NCI-H2081 treated with DMSO at 0.1 percent for 48 hours (cell line): ENCODE measurements at places on chromosomes 12 and 14.

- no peak for DNase-seq
Observed at GRCh38 chr12:41074473-41074769, 113.7 kb upstream of the PDZRN4 start.

DNA sequence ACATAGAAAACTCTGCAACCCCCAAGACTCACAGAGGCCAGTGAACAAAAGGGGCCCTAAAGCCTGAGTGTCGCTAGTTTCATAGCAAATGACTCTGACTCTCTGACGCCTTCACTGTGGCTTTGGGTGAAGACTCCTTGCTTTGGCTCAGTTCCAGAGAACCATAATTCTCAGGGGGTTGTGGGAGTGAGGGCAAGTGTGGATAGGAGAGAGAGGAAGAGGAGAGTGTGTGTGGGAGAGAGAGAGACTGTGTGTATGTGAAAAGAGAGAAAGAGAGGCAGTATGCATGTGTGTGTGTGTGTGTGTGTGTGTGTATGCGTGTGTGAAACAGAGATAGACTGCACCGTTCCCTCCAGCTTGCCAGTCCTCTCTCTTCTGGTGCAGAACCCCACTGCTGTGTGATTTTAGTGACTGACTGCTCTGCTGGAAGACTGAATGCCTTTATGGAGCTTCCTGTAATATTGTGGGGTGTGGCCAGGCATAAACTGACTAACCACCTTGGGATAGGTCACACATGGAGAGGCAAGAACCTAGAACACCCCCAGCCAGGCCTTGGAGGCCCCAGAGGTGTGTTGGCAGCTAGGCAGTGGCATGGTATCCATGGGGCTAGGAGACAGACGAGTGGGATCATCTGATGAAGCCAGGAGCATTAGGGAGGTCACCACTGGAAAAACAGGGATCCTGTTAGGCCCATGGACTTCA is 45.9 kb upstream of the STXBP6 start:
- no peak for DNase-seq

DNA sequence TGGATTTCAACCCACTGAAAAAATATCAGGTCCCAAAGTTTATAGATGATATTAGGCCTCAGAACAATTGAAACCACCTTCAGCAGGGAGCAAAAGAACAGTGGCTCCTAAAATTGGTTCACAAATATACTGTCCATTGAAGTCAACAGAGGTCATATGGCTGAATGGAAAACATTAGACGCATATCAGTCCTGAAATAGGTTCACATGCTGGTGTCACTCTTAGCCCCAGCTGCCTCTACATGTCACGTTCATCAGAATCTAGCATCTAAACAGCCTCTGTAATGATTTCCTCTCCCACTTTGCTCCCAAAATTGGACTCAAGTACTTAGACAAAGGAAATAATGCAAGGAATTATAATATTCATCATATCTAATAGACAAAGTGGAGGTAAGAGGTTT is 8.7 kb downstream of the FLRT2 start:
- no peak for DNase-seq

GRCh38 chr12:32400866-32401265 is 1.5 kb downstream of the FGD4 start:
- DNase-seq: no peak

GRCh38 chr14:61524211-61524806 is 171.0 kb upstream of the HIF1A start:
- DNase-seq: no peak

GRCh38 chr12:11884116-11884515 is 186.6 kb upstream of the BCL2L14 start:
- no peak for DNase-seq

DNA sequence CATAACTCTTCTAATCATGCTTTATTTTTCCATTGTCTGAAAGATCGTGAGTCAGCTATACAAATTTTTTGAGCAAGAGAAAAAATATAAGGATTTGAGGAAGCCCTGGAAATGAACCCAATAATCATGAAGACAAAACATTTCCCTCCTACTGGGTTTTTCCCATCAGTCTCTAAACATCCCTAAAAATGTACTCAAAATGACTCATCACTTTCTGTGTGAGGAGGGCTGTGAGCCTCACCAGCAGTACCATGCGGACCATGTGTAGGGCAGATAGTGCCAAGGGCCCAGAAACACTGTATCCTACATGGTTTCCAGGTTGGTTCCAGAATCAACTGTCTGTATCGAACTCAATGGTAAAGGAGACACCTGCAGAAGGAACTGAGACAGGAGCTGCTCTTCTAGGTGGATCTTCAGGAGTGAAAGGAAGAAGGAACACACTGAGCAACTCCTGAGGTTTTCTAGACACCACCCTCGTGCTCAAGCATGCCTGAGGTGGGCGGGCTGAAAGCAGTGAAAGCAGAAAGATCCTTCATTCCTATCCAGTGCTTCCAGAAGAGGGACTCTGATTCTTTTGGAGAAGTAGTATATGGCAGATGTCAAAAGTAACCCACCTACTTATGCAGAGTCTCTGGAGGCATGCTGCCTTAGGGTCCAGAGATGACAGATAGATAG is 48.6 kb upstream of the RHOJ start:
- DNase-seq: no peak

- DNase-seq: no peak
Observed at GRCh38 chr12:85693093-85693665, 143.0 kb downstream of the RASSF9 start.

GRCh38 chr12:92213166-92213565 is 67.5 kb upstream of the BTG1 start:
- DNase-seq: no peak

DNA sequence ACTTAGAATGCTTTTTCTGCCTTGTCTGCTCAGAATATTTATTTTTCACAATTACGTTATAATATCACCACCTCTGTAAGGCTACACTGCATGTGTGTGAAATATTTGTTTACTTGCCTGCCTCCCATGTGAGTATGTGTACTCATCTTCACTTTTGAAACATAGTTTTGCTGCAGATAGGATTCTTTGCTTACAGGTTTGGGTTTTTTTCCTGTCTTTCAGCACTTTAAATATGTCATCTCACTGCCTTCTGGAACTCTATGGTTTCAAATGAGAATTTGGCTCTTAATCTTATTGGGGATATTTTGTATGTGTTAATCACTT is 10.9 kb downstream of the G2E3 start:
- DNase-seq: no peak

GRCh38 chr14:74140374-74140850 is 55.7 kb downstream of the LIN52 start:
- no peak for DNase-seq

- DNase-seq: no peak
Observed at GRCh38 chr12:24109381-24110039, 160.0 kb upstream of the SOX5 start.

DNA sequence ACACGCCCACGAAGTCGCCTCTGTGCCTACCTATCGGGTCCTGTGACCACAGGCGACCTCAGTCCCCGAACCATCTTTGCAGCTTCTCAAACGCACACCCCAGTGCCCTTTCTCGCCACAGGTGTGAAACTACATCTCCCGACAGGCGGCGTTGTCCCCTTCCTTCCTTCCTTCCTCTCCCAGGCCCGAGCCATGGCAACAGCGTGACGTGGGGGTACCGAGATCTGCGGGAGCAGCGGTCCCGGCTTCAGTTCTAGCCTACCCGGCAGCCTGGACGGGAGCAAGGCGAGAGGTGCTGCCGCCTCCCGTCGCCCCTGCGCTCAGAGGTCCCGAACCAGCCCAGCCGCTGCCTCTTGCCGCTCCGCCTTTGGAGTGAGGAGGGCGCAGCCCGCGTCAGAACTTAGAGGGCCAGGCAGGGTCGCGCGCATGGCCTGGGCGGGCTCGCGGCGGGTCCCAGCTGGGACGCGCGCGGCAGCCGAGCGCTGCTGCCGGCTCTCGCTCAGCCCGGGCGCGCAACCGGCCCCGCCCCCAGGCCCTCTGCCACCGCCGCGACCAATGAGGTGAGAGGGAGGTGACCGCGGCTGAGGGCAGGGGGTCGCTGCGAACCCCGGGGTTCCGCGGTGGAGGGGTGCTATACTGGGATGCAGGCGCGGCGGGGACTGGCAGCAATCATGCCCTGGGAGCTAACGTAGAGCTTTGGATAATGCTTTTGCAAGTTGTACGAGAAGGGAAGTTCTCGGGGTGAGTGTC is at the start of gene COQ10A:
TSS of gene COQ10A (plus strand) at position 250 of the 750 bp plus-strand sequence. CDS start at position 427, 177 bp downstream.
- no peak for DNase-seq

GRCh38 chr12:29081101-29081500 is 68.0 kb upstream of the FAR2 start:
- no peak for DNase-seq

DNA sequence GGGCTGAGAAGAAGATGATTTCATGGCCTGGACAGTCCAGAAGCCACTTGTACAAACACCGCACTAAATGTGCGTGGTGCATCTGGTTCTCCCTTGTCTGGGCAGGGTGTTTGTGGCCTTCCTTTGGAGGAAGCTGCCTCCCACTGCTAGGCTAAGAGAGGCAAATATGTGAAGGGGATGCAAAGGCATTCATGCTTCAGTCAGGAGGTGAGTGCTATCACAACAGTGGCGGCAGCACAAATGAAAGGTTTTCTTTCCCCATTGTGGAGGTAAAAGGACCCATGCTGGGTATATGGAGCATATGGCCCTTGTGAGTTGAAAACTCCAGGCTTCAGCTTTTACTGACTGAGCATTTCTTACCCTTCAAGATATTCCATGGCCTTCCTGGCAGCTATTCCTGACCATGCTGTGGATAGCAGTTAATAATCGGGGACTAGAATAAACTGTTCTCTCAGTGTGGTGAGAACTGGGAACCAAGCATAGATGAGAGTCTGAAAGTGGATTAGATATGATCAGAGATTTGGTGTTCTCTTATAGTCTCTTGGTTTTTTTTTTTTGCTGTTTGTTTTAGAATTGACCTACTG is 69.9 kb downstream of the MYRFL start:
- no peak for DNase-seq

DNA sequence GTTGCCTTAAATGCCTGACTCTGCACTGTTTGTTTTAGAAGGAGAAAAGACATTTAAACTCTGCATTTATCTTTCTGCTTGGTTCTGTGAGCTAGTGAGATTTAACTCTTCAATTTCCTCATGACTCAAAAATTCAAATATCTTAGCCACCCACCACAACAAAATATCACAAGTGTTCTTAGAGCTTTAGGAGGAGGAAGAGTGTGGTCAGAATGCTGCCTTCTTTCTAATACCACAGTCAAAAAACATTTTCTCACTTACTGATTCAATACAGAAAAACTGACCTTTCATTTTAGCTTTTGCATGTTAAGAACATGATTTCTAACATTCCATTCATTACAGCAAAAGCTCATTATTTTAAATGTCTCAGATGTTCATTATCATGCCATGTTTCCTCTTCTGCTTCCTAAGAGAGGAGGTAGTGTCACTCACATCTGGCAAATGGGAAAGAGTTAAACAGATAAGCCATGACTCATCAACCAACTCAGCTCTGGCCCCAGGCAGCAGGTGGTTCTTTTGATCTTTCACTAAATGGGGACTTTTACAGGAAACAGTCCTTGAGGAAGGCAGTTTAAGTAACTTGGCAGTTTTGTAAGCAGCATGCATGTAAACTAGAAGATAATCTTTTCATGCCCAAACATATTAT is 56.4 kb upstream of the RNU6-8 start:
- DNase-seq: no peak

GRCh38 chr12:108547686-108548085 is 13.3 kb downstream of the SART3 start:
- no peak for DNase-seq

GRCh38 chr12:98469109-98469508 is 46.3 kb upstream of the TMPO start:
- no peak for DNase-seq

- no peak for DNase-seq
Observed at GRCh38 chr14:99812096-99812750, 19.0 kb downstream of the EML1 start.

- DNase-seq: no peak
Observed at GRCh38 chr12:46391630-46392029, 19.1 kb upstream of the SLC38A2 start.

- DNase-seq: no peak
Observed at GRCh38 chr12:6871052-6871957, 1.8 kb downstream of the SPSB2 start.

DNA sequence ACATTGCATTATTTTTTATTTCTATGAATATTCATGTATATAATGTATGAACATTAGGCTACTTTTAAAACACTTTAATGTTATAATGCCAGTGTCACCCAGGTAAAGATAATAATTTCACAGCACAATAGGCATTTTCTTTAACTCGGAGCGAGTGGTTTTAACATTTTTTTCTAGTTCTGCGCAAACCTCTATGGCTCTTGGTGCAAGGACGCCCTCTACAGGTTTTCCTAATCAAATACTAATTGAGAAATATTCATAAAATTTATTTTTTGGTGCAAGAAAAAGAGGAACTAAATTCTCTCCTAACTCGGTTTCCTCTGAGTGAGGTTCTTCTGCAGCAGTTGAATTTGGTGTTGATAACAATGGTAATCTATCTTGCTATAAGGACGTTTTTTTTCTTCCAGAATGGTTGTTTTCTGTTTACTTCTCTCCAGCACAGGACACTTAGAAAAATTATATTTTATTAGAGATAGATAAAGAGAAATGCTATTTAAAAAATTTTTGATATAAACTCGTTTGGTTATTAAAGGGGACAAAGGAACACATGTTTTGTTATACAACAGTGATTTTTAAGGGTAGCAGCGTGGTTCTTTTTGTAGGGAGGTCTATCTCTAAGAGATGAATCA is 2.4 kb upstream of the WIF1 start:
- peak; percentile 45 for DNase-seq

DNA sequence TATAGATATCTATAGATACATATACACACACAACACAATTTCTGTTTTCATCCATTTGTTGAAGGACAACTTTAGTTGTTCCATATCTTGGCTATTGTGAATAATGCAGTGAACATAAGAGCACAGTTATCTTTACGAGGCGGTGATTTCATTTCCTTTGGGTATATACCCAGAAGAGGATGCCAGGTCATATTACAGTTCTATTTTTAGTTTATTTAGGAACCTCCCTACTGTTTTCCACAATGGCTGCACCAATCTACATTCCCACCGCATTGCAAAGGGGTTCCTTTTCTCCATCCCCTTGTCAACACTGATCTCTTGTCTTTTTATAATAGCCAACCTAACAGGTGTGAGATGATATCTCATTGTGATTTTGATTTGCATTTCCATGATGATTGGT is 143.4 kb upstream of the ARHGAP5 start:
- no peak for DNase-seq

DNA sequence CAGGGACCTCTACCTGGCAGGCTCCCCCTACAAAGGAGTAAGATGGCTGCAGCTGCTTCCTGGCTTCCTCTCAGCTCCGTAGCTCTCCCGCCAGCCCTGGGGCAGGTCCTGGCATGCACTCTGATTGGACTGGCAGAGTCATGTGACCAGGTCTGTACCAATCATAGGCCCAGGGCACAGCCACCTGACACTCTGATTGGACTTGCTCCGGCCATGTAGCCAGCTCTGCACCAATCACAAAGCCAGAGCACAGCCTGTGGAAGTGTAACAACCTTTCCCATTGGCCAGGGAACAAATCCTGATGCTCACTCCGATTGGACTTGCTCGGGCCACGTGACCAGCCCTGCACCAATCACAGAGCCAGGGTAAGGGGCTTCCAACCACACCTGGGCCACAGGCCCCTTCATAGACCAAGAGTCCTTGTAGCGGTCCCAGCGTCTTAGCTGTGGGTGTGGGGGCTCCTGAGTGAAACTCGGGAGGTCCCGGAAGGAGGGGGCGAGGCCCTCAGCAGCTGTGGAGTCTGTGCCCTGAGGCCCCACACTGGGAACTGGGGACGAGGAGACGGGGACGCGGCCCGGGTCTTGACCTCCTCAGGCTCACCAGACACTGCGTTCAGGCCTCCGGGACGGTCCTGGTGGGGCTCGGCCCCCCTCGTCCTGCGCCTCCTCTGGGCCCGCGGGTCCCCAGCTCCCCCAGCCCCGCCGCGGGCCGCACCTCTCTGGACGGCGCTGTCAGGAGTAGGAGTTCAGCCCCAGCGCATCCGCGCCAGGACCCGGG is 210.6 kb downstream of the ADGRD1 start:
- no peak for DNase-seq

GRCh38 chr12:1457901-1458300 is 136.5 kb downstream of the FBXL14 start:
- no peak for DNase-seq
